Sigmoid colon (tissue), 7 donors: ENCODE measurements at places on chromosomes 7 and 10.

- DNase-seq = no peak
Measured at GRCh38 chr7:74173074-74173473, 1.1 kb upstream of the EIF4H start.

GRCh38 chr10:125795128-125795527, 19.5 kb upstream of the MMP21 start:
- no peak for DNase-seq

DNA sequence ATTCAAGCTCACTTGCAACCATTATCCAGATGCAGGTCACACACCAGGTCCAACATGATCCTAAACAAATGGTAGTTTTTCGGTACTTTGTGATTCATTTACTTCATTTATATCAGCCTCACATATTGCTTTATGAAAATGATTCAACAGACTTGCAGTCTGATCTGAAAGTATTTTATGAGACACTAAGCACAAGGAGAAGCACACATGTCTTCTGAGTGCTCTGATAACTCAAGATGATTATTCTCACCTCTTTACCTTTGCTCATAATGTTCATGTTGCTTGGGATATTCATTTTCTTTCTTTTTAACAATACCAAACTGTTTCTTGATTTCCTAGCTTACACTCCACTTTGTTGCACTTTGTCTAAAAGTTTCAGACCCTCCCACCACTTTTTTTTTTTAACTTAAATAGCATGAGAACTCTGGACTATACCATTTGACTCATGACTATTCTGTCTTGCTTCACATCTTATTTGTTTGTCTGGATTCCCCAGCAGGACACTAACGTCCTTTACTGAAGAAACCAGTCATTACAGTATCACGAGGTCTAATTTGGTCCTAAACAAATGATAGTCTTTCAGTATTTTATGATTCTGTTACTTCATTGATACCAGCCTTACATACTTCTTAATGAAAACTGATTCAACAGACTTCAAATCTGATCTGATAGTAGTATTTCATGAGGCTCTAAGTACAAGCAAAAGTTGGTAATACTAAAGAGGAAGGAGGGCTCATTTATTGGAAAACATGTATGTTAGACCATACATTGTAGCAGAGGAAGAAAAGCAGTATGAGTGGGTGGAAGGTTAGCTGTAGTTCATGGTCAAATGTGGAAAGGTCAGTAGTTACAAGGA, 171.8 kb upstream of the AHR start:
- no peak for DNase-seq

GRCh38 chr7:35889870-35890269, 89.0 kb downstream of the SEPTIN7 start:
- DNase-seq = no peak

GRCh38 chr7:108299251-108299973, 156.8 kb downstream of the NRCAM start:
- no peak for DNase-seq

DNA sequence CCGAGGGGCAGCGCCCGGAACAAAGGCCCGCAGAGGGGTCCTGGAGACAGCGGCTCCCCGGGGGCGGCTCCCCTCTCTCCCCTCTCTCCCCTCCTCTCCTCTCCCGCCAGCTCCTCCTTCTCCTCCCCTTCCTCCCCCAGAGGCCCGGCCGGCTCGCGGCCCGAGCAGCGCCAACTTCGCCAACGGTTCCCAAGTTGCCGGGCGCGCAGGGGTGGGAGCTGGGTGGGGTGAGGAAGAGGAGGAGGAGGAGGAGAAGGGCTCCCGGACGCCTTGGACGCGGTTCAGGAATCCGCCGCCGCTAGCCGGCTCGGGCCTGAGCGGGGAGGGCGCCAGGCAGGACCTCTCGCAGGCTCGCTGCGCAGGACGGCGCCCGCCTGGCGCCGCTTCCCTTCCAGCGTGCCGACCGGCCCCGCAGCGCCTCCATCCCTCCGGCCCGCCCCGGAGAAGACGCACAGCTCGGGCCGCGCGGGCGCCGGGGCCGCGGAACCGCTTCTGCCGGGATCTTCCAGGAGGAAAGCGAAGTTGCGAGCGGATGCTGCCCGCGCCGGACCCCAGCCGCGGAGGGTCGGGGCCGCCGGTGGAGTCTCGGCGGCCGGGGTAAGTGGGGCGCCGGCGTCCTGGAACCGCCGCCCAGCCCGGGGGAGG, at the start of gene CHST3:
Gene CHST3, plus strand, starts transcription at position 298 of the 645 bp plus-strand sequence. CDS start 41,448 bp downstream, outside the sequence.
- DNase-seq = peak; percentile 91

DNA sequence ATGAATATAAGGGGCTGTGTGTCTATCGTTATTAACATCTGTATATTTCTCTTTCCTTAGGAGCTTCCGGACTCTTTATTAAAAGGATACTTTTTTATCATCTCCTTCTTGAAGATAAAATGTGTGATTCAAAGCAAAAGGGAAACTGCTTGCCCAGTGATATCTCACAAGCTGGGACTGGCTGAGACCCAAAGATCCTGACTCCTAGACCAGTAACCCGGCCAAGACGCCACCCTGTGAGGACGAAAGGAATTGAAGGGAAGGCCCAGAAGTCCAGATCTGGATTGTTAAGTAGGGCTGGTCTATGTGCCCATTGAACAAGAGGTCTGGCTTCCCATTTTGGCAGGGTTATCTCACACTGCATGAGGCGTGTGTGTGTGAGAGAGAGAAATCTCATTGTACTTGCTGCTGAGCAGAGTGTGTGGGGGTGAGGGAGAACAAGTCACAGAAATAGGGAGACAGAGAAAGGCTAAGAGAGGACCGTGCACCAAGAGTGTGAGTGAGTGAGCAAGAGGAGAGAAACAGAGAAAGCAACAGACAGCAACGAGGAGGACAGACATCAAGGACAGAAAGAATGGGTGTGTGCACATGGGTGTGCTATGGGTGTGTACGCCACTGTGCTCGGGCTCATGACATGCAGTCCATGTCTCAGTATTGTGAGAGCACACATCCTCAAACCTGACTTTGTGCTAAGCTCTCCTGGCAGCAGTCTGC, 75.4 kb downstream of the PLXNA4 start:
- DNase-seq = peak; percentile 80

GRCh38 chr7:81845744-81846241, 75.9 kb upstream of the HGF start:
- DNase-seq = no peak

- no peak for DNase-seq
Measured at GRCh38 chr7:155526225-155526624, 20.1 kb downstream of the CNPY1 start.

- no peak for DNase-seq
Measured at GRCh38 chr10:13859979-13860654, 273.4 kb downstream of the PRPF18 start.

GRCh38 chr10:26391701-26392695, 46.1 kb upstream of the APBB1IP start:
- DNase-seq = no peak

GRCh38 chr7:108294595-108294994, 161.6 kb downstream of the NRCAM start:
- no peak for DNase-seq

GRCh38 chr10:124348801-124349200, 69.9 kb downstream of the OAT start:
- DNase-seq = no peak

DNA sequence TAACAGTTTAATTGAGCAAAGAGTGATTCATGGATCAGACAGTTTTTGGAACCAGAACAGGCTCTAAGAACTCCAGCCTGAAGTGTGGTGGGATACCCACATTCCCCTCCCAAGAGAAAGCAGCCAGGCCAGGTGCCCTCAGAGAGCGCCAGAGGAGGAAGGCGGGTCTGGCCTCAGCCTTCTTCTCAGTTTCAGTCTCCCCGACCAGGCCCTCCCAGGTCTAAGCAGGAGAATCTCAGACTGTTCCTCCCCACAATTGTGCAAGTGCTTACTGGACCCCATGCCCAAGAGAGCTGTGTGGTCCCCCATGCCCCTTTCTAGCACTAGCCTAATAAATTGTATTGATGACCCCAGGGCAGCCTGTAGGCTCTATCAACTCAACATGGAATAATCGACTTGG, 25.6 kb downstream of the PPIF start:
- DNase-seq = peak; percentile 21

GRCh38 chr10:26981232-26981824, 119.0 kb downstream of the ANKRD26 start:
- DNase-seq = no peak

GRCh38 chr7:24715171-24715570, 42.1 kb downstream of the GSDME start:
- DNase-seq = no peak

- DNase-seq = no peak
Measured at GRCh38 chr7:148014001-148014400, 576.6 kb upstream of the C7orf33 start.

- no peak for DNase-seq
Measured at GRCh38 chr7:47557694-47558670, 23.9 kb downstream of the TNS3 start.

DNA sequence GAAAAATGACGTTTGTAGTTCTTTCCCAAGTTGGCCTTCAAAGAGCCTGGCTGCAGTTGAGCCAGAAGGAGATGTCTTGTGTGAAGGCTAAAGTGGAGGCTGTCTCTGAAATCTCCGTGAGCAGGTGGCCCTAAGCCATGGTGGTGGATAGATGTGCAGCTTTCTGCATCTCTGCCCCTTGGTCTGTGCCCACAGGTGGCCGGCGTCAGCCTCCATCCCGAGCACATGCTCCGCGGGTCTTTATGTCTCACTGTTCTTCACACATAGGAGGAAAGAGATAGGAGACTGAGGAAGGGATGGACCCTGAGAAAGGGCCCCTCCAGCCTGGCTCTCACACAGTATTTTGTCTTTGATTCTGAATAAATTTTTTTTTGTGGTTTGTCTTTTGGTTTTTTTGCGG, 30.3 kb upstream of the SLC26A4 start:
- no peak for DNase-seq

GRCh38 chr7:33904681-33905388, 504 bp upstream of the BMPER start:
- DNase-seq = peak; percentile 68

GRCh38 chr10:6530211-6530840, 49.8 kb downstream of the PRKCQ start:
- DNase-seq = no peak

DNA sequence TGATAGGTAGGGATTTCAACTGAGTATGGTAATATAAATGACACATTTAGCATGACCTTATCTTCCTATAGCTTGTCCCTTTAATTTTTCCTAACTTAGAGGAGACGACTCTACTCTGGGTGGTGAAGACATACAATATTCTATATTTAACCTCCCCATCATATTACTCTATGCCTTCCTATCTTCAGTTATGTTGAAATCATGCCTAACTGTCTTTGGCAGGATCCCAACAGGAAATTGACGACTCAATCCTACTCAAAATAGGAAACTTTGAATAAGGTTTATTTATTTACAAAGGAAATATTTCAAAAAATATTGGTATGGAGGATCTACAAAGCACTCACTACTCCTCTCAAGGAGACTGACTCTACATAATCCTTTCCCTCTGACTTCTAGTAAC, 24.1 kb upstream of the SEMA3A start:
- DNase-seq = no peak

DNA sequence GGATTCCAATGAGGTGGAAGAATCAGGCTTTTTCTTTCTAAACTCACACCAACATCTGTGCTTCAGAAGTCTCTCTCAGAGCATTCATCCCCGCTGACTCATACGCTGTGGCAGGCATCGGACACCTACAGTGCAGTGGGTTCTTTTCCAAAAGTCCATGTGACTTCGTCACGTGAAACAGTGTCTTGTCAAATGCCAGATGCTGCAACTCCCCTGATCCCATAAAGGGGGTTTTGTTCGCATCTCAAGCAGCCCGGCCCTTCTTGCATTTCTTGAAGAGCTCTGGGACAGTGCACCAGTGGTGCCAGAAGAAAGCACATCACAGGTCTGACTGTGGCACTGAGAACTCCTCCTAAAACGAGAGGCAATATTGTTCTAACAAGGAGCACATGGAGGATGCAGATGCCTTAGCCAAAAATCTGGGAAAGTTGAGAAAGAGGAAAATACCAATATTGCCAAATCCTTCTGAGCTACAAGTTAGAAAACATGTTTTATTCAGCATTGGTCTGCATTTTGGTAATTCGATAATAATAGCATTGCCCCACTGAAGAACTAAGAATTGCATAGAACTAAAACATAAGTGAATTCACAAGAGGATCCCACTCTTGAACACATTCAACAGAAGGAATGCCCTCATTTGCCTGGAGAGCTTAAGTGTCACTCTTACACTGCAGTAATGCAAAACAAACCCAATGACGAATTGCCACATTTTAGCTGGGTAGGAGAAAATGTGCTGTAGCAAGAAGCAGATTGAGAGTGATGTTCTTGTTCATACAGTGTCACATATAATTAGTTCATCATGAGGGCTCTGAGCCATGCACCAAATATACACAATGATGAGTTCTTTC, 204.4 kb downstream of the CXCL12 start:
- peak; percentile 88 for DNase-seq

DNA sequence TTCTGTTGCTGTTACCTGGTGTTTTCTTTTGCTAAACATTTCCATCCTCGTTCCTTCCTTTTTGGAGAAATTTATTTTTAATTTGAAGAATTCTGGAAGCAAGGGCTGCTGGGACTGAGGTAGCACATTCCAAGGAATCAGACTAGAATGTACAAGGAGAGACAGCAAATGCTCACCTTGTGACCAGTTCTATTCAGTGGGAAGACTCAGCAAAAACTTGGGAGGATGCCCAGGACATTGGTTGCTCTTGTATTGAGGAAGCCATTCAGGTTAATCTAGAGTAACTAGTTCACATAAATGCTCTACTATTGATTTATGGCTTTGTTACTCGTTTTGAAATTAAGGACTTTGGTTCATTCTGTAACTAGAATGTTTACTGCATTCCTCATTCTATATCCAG, 11.3 kb downstream of the PLCE1 start:
- no peak for DNase-seq

DNA sequence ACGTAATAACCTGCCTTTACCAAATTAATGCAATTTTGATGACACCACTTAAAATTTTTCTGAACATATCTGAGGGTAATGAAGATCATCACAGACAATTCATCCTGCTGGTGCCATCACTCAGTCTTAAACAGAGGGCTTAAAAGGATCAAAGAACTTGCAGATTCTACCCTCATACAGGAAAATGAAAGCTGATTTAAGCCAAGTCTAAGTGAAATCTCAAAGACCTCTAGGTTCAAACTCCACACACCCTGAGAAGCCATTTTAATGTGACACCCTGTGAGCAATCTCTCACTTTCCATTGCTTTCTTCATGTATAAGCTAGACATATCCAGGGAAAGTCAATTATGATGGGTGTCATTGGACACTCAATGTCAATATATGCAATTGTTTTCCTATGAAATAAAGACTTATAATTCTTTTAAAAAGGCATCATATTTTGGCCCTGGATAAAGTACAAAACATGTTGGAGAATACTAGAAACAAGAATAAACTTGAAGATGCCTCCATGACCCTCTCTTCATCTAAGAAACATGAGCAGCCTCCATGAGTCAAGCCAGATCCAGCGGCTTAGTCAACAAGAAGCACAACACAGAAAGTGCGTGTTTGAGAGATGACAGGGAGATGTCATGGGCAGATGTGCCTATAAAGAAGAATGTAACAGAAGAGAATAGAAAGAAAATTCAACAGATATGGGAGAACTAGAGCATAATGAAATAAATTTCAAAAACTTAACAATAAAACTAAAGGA, 291.9 kb downstream of the PARD3 start:
- no peak for DNase-seq
